ENCODE measurements at places on chromosomes 2 and 18.

DNA sequence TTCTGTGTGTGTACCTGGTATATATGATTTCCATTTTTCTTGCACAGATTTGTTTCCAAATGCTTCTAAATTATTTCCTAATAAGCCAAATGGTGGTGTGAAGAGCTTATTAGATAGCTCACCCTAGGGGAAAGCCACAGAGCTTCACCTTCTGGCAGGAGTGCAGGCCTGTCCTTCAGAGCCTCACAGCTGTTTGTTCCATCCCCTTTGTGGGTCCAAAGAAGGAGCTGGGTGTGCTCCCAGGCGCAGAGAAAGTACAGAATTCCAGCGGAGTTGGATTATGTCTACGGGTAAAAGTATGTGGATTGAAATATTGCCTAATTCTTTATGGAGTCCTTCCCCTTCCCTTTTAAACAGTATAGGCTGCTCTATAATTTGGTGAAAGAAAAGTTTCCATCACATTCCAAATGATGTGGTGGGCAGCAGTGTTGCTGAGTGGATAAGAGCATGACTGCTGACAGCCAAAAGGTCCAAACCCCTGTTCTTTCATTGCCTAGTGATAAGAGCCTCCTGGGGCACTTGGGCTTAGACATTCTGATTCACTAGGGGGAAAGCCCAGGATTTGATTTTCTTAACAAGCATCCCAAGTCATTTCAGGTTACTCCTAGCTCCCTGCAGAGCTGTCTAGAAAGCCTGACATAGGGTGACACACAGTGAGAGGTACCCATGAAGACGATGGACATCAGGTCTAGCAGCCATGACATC, 86.6 kb downstream of the WDSUB1 start:
- DNase-seq = no peak
- no peak overlapping the region for H3K4me3 ChIP-seq
- H3K36me3 ChIP-seq = no peaks in the 10 kb centered on the region
- no peaks in the 10 kb centered on the region for H3K27me3 ChIP-seq

- H3K27ac ChIP-seq = no peak overlapping the region
- no peak for DNase-seq
- H3K36me3 ChIP-seq = peaks cover 3% of the 10 kb centered on the region
These were observed 96.6 kb upstream of the NRP2 start for GRCh38 chr2:205585449-205586383.

DNA sequence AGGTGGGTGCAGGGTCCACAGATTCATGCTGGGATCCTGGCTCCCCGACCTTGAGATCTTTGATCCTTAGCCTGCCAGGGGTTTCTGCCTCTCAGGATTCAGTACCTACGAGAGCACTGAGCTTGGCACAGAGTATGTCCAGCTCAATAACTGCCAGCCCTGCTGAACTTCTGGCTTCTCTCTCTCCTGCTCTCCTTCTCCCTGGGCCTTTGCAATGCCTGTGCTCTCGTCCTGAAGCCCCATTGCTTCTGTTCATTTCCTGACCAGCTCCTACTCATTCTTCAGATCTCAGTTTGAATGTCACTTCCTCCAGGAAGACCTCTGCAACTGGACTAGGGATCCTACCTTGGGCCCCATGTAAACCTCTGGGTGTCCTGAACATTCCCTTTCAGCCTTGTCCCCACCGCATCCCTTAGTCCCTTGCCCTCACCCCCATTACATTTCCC, 113.8 kb upstream of the HAAO start:
- H3K27me3 ChIP-seq = peaks cover 35% of the 10 kb centered on the region
- peaks cover 5% of the 10 kb centered on the region for H3K36me3 ChIP-seq
- H3K27ac ChIP-seq = no peak overlapping the region
- peak overlapping the region; percentile 33 for H3K4me3 ChIP-seq

GRCh38 chr2:230694241-230694640, 18.4 kb upstream of the CAB39 start:
- no peaks in the 10 kb centered on the region for H3K36me3 ChIP-seq
- H3K27me3 ChIP-seq = no peaks in the 10 kb centered on the region
- DNase-seq = no peak

- H3K4me3 ChIP-seq = no peak overlapping the region
- DNase-seq = no peak
- peaks cover 15% of the 10 kb centered on the region for H3K4me1 ChIP-seq
- H3K27ac ChIP-seq = no peak overlapping the region
- H3K27me3 ChIP-seq = no peaks in the 10 kb centered on the region
These were observed 152.3 kb downstream of the DTNB start for GRCh38 chr2:25521126-25521525.

DNA sequence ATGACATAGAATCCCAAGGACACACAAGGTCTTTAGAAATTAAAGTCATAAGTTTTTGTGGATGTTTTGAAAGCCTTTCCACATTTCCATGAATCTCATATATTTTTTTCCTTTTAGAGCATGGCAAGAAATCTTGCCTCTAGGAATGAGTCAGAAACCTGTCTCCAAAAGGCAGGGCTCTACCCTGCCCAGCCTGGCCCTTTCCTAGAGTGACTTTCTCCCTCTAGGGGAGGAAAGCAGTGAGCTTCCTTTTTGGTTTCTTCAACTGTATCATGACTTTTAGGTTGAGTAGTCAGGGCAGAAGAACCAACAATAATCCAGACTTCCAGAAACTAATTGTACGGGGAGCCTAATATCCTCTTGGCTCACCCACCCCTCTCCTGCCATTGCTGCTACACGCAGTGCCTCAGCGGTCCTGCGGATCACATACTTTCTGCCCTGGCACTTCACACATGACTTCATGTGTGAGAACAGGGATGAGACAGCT, 300.3 kb downstream of the AGPS start:
- H3K36me3 ChIP-seq = no peaks in the 10 kb centered on the region
- H3K27me3 ChIP-seq = no peaks in the 10 kb centered on the region
- no peak for DNase-seq
- H3K27ac ChIP-seq = no peak overlapping the region
- H3K4me3 ChIP-seq = no peak overlapping the region
- no peaks in the 10 kb centered on the region for H3K4me1 ChIP-seq

DNA sequence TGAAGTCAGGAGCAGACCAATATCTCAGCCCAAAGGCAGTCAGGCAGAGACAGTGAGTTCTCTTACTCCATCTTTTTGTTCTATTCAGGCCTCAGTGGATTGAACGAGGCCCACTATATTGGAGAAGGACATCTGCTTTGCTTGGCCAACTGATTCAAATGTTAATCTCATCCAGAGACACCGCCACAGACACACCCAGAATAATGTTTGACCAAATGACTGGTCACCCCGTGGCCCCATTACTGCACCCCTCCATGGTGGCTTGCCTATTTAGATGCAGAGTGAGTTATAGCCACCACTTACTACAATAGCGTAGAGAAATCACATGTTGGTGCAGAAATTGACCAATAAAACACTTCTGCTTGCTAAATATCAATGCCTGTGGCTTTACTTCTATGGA, 88.1 kb downstream of the HRH4 start:
- no peaks in the 10 kb centered on the region for H3K4me1 ChIP-seq
- H3K27ac ChIP-seq = no peak overlapping the region
- H3K27me3 ChIP-seq = no peaks in the 10 kb centered on the region
- H3K4me3 ChIP-seq = no peak overlapping the region
- DNase-seq = no peak

Data from naive B cell (primary cell).